CD14-positive monocyte (primary cell): ENCODE measurements at places on chromosomes 1 and 21. TPM values are rescaled to one million over a fixed set of nuclear protein-coding genes. Genes with fewer than 3 reads are reported as not detected.

DNA sequence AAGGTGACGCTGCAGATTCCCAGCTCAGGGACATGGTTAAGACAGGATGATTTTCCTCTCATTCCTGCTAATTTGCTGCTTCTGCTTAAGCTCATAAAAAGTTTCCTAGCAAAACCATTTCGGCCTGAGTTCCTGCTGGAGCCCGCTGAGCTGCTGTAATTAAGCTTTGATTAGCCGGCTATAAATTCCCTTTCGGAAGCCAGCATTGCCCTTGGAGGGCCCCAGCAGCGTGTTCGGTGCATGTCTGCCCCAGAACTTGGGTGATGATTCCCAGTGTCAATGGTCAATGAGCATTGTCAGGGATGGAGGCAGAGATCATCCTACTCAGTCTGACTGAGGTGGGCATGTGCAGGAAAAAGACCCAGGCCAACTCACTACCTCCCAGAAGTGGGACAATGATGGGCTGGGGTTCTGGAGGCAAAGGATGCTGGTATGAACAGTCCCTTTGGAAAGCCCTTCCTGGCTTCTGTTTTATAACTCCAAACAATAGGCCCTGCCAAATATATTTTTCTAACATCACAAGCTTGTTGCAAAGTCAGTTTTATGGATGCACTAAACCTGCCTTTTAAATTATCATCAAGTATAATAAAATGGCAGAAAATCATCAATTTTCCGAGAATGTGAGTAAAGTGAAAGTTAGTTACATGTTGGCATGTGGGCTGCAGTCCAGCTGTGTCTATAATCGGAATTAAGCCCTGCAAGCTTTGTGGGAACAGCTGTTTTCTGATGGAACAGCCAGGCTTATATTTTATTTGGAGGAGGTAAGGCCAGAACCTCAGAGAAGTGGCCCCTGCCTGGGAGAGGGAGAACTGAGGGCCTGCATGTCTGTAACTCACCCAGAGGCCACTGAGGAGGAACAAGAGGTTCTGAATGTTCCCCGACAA is 257.1 kb downstream of the GRIK3 start:
- H3K36me3 ChIP-seq = no peaks in the 10 kb centered on the region
- no peak for DNase-seq
- peaks cover 4% of the 10 kb centered on the region for H3K27me3 ChIP-seq
- H3K27ac ChIP-seq = no peak overlapping the region
- no peak overlapping the region for H3K4me3 ChIP-seq
- H3K4me1 ChIP-seq = no peaks in the 10 kb centered on the region

DNA sequence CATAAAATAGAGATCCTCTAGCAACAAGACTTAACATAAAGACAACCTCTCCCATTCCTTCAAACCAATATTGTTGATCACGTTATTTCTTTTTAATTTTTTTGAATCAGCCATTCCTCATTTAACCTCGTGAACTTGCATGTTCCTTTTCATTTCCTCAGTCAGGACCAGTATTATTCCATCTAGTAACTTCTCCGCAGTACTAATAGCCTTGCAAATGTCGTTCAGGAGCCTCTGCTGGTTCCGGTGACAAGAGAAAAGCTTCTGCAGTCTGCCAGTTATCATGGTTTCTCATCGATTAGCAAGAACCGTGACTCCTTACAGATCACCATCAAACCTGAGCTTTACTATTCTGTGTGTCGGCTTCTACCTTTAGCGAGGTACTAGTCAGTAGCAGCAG is 3.0 kb downstream of the APP start:
- no peaks in the 10 kb centered on the region for H3K27me3 ChIP-seq
- no peaks in the 10 kb centered on the region for H3K36me3 ChIP-seq
- H3K4me3 ChIP-seq = no peak overlapping the region
- no peak for DNase-seq

GRCh38 chr1:26408604-26409003 is 2.0 kb upstream of the LIN28A start:
- peak; percentile 48 for DNase-seq
- no peaks in the 10 kb centered on the region for H3K36me3 ChIP-seq
- no peak overlapping the region for H3K27ac ChIP-seq
- peaks cover 44% of the 10 kb centered on the region for H3K27me3 ChIP-seq
- H3K4me1 ChIP-seq = peaks cover 12% of the 10 kb centered on the region

GRCh38 chr1:170326186-170326585 is 180.4 kb downstream of the NTMT2 start:
- H3K27ac ChIP-seq = no peak overlapping the region
- DNase-seq = no peak
- no peaks in the 10 kb centered on the region for H3K4me1 ChIP-seq
- no peaks in the 10 kb centered on the region for H3K27me3 ChIP-seq

GRCh38 chr1:29624320-29625083 is 388.2 kb downstream of the PTPRU start:
- H3K27me3 ChIP-seq = peaks cover 2% of the 10 kb centered on the region
- H3K27ac ChIP-seq = no peak overlapping the region
- no peak for DNase-seq
- H3K4me1 ChIP-seq = no peaks in the 10 kb centered on the region
- no peak overlapping the region for H3K4me3 ChIP-seq
- H3K36me3 ChIP-seq = no peaks in the 10 kb centered on the region

GRCh38 chr1:56033321-56034037 is 545.9 kb downstream of the PLPP3 start:
- no peak for DNase-seq
- H3K27ac ChIP-seq = no peak overlapping the region
- H3K27me3 ChIP-seq = no peaks in the 10 kb centered on the region
- H3K4me3 ChIP-seq = no peak overlapping the region
- H3K36me3 ChIP-seq = no peaks in the 10 kb centered on the region
- no peaks in the 10 kb centered on the region for H3K4me1 ChIP-seq

DNA sequence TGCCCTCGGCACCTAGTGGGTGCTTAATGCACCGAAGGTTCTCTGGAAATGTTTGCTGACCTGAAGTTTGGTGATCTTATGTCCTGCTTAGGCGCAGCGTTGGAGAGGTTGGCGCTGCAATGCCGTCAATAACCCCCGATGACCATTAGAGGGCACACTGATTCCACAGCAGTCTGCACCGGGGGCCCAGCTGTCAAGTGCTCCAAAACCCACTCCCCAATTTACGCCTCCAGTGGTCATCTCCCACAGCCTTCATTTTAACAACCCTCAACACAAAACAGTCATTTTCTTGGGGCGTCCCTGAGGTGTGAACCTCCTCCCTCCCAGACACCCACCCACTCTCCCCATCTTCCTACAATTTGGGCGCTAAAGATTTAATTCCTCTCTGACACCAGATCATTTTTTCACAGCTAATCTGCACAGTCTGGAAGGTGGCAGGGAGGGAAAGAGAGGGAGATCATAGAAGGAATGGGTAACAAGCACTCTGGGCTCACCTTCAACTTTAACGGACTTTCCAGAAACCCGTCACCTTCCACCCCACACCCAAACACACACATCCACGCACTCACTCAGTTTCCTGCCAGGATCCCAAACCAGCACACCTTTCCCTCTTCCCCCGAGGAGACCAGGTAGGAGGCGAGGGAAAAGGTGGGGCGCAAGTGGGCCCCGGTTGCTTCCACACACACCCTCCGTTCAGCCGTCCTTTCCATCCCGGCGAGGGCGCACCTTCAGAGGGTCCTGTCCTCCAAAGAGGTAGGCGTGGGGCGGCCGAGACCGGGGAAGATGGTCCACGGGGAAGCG is 570 bp upstream of the NPR1 start:
- no peaks in the 10 kb centered on the region for H3K36me3 ChIP-seq
- no peak overlapping the region for H3K4me3 ChIP-seq
- H3K27ac ChIP-seq = no peak overlapping the region
- H3K4me1 ChIP-seq = peaks cover 27% of the 10 kb centered on the region

- no peak for DNase-seq
- H3K27ac ChIP-seq = no peak overlapping the region
- no peak overlapping the region for H3K4me3 ChIP-seq
- H3K4me1 ChIP-seq = no peaks in the 10 kb centered on the region
Observed at GRCh38 chr1:154808909-154809262, 61.2 kb downstream of the KCNN3 start.

GRCh38 chr1:106677721-106678120 is 378.8 kb upstream of the PRMT6 start:
- H3K27me3 ChIP-seq = no peaks in the 10 kb centered on the region
- H3K36me3 ChIP-seq = no peaks in the 10 kb centered on the region
- no peak overlapping the region for H3K27ac ChIP-seq
- H3K4me1 ChIP-seq = no peaks in the 10 kb centered on the region
- no peak overlapping the region for H3K4me3 ChIP-seq

GRCh38 chr21:38181096-38181495 is 75.7 kb upstream of the KCNJ15 start:
- H3K27me3 ChIP-seq = no peaks in the 10 kb centered on the region
- DNase-seq = no peak
- no peaks in the 10 kb centered on the region for H3K4me1 ChIP-seq
- H3K4me3 ChIP-seq = no peak overlapping the region

GRCh38 chr1:240797050-240797449 is 185.1 kb upstream of the GREM2 start:
- H3K27ac ChIP-seq = no peak overlapping the region
- no peaks in the 10 kb centered on the region for H3K27me3 ChIP-seq
- DNase-seq = no peak
- no peaks in the 10 kb centered on the region for H3K36me3 ChIP-seq
- no peaks in the 10 kb centered on the region for H3K4me1 ChIP-seq

- no peak overlapping the region for H3K4me3 ChIP-seq
- no peaks in the 10 kb centered on the region for H3K27me3 ChIP-seq
- H3K4me1 ChIP-seq = peaks cover 22% of the 10 kb centered on the region
- no peak overlapping the region for H3K27ac ChIP-seq
- H3K36me3 ChIP-seq = no peaks in the 10 kb centered on the region
Observed at GRCh38 chr1:83815330-83815729, 183.6 kb downstream of the TTLL7 start.

GRCh38 chr1:25700144-25700523 is 83.5 kb downstream of the MAN1C1 start:
- H3K27ac ChIP-seq = no peak overlapping the region
- no peak for DNase-seq
- H3K4me1 ChIP-seq = no peaks in the 10 kb centered on the region
- H3K27me3 ChIP-seq = no peaks in the 10 kb centered on the region

- no peak for DNase-seq
- no peaks in the 10 kb centered on the region for H3K4me1 ChIP-seq
- H3K4me3 ChIP-seq = no peak overlapping the region
- no peaks in the 10 kb centered on the region for H3K36me3 ChIP-seq
Observed at GRCh38 chr21:40438616-40439015, 408.3 kb downstream of the DSCAM start.

- no peaks in the 10 kb centered on the region for H3K36me3 ChIP-seq
- H3K27ac ChIP-seq = no peak overlapping the region
- H3K4me3 ChIP-seq = no peak overlapping the region
- DNase-seq = no peak
- H3K27me3 ChIP-seq = no peaks in the 10 kb centered on the region
- H3K4me1 ChIP-seq = no peaks in the 10 kb centered on the region
Observed at GRCh38 chr1:34290831-34291230, 114.1 kb downstream of the C1orf94 start.

DNA sequence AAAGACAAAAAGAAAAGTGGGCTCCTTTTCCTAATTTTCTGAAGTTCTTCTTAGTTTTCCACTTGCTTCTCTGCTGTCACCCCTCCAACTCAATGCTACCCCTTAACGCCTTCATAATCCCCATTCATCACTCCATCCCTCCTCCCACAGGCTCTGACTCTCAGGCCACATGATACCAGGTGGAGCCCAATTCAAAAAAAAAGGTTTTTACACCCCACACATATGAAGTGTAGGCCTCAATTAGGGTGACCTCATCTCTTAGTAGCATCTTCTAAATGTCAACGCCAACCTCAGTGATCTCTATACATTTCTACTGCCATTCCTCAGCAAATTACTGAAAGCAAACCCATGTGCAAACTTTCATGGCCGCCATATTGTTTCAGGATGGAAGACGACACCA is 6.4 kb downstream of the SSBP3 start:
- peaks cover 2% of the 10 kb centered on the region for H3K27me3 ChIP-seq
- H3K36me3 ChIP-seq = peaks cover 73% of the 10 kb centered on the region
- no peak overlapping the region for H3K4me3 ChIP-seq
- H3K4me1 ChIP-seq = peaks cover 22% of the 10 kb centered on the region
- no peak for DNase-seq
- no peak overlapping the region for H3K27ac ChIP-seq

GRCh38 chr1:112790920-112791722 is 76.0 kb upstream of the PPM1J start:
- no peak overlapping the region for H3K4me3 ChIP-seq
- no peak overlapping the region for H3K27ac ChIP-seq
- no peaks in the 10 kb centered on the region for H3K4me1 ChIP-seq
- no peaks in the 10 kb centered on the region for H3K36me3 ChIP-seq
- no peaks in the 10 kb centered on the region for H3K27me3 ChIP-seq

DNA sequence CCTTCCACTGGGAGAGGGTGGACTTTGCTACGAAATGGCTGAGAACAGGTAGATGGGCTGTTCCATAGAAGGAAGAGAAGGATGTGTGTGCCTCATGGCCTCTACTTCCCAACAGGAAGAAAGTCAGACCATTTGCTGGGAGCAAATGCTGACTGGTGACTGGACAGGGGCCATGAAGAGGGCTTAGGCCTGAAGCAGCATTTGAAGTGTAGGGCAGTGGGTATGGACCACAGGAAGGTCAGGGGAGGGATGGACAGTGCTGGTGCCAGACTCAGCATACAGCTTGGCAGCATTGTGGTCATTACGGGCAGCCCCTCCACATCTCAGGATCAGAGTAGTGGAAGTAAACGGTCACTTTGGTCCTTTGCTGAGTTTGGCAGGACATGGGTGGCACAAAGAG is 275.7 kb downstream of the MATN1 start:
- H3K4me3 ChIP-seq = no peak overlapping the region
- no peaks in the 10 kb centered on the region for H3K4me1 ChIP-seq
- no peak for DNase-seq
- no peaks in the 10 kb centered on the region for H3K27me3 ChIP-seq

DNA sequence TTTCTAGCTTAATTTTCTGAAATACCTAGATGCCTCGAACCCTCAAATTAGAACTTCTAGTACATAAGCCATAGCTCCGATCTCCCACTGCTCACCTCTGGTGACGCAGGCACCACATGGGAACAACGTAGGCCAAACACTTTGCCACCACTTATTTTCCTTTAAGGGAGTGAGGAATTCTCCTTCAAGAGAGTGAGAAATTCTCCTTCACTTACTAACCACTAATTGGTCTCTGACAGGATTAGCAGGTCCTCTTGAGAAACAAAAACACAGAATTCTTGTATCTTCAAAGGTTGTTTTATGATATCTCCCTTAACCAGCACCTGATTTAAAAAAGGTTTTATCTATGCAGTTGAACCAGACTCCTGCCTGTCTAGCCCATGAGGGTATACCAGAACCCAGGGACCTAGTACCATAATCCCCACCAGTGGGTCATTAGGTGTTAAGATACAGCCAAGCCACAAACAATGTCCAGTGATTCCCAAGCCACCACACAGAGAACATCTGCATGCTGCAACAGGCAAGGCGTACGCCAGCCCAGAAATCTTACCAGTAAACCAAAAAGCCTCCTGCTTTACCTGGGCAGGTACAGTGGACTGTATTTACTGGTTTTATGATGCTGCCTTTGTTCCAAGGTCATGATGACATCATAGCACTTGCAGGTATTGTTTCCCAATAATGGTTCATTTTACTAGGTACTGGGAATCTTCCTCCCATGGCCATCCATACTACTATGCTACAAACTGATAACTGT is 20.3 kb upstream of the CXADR start:
- peaks cover 9% of the 10 kb centered on the region for H3K4me1 ChIP-seq
- peaks cover 5% of the 10 kb centered on the region for H3K27me3 ChIP-seq
- DNase-seq = no peak
- no peak overlapping the region for H3K4me3 ChIP-seq

Gene ZNF691
- 4.5 and 6.7 TPM in 2 replicates for polyA plus RNA-seq

Gene PLA2G2A
- polyA plus RNA-seq = not detected

Gene KCNA3
- 5.6 TPM for polyA plus RNA-seq

Gene ACTL8
- not detected for polyA plus RNA-seq

Gene IVL
- not detected in 2 replicates for polyA plus RNA-seq

Gene NCF2
- polyA plus RNA-seq = 557 TPM

Gene OR2L13
- polyA plus RNA-seq = not detected
